ENCODE measurements at places on chromosomes 5 and 9.

DNA sequence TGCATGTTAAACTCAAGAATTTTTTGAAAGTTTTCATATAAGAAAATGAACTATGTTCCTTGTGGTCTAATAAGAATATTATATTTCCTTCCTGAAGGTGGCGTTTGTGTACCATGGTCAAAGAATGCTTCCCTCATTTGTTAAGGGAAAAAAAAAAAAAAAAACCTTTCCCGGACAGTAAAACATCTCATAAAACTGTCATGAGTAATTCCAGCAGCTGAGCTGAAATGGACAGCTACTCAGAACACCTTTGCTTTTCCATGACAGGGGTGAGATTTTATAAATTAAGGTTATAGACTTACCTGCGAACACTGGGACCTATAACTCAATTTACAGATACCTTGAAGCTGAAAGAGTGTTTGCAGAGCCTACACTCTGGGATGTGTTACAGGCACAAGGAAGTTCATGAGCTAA lies 113.2 kb upstream of the RANBP3L start:
- no peak for DNase-seq

DNA sequence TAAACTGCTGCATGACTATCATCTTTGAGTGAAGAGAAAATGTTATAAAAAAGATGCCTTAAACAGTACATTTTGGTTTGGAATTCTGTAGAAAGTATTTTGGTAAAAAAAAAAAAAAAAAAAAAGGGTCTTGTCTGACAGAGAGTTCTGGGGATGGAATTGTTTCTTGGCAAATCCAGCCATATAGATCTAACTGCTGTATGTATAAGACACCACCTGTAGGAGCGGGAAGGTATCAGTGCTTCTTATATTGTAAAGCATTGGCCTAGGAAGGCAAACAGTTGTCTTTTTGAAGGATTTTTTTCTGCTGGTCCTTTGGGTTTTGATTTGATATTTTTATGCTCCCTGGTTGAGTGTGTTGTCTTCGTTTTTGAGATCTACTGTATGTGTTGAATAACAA lies 2.8 kb downstream of the PURA start:
- no peak for DNase-seq

DNA sequence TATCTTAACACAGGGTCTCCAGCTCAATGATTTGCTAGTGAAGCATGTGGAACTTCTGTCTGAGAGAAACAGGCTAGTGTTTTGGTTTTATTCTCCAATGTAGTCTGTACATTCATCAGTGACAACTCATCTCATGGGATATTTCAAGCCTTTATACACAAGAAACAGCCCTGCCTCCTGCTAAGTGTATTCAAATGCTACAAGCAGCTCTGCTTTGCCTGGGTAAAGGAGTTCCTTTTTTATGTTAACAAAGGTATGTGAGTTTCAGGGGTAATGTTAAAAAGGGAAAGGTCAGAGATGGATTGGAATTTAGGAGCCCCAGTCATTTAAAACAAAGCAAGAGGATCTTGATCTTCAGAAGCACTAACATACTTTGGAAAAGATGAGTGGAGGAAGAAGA lies 498.7 kb downstream of the ISL1 start:
- no peak for DNase-seq

DNA sequence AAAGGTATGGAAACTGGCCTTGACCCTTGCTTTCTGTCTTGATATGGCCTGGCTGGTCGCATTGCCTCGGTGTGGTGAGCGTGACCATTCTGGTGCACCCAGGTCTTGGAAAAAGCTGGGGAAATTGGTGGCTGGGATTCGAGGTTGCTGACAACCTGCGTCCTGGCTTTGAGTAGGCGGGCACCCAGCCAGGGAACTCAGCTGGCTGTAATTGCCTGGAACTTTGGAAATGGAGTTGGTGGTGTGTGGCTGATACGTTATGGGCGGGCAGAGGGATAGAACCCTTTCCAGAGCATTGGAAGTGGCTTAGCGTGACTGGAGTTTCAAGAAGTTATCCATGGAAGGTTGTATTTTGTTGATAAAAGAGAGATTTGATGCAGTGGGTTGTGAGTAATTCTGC lies 35.2 kb downstream of the KCNMB1 start:
- DNase-seq = no peak

GRCh38 chr5:180069589-180070247 lies 1.8 kb downstream of the RNF130 start:
- peak; percentile 37 for DNase-seq

DNA sequence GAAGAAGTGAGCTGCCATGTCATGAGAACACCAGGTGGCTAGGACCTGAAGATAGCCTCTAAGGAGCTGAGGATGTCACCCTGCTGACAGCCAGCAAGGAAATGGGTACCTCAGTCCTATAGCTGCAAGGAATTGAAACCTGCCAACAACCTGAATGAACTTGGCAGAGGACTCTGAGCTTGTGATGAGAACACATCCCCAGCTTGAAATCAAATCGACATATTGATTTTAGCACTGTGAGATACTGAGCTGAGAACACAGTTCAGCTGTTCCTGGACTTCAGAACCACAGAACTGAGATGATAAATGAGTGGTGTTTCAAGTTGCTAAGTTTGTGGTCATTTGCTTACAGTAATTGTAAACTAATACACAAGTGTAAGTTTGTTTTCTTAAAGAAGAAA lies 5.5 kb upstream of the RASEF start:
- DNase-seq = no peak

DNA sequence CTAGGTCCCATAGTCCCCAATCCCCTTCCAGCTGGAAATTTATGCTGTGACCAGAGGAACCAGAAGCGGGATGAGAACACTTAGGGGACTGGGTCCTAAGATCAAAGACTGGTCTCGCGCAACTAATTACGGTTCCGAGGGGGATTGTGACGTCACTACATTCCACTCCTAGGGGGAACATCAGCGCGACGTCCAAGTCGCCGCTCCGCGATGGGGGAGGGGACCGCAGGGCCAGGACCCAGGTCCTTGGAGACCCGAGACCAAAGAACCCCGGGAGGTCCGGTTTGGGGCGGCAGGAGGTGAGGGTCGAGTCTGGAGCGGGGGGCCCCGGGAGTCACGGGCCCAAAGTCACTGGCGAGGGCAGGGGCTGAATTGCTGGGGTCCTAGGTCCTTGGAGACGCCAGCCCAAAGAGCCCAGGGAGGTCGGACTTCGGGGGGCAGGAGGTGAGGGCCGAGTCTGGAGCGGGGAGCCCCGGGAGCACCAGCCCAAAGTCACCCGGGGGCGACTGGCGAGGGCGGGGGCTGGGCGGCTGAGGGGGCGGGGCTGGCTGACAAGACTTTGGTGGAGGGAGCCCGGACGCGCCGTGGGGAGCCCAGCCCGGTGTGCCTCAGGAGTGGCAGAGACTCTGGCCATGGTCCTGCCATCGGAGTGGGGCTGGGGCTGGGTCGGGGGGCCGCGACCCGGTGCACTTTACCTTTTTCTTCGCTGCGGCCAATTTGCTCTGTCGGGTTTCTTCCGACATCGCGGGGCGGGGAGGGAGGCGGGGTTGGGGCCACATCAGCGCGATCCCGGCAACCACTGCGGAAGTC lies at the start of gene GOLGA2:
Gene GOLGA2 (minus strand): TSS at position 810 of the 810 bp plus-strand sequence. CDS start 31 bp downstream, at position 779.
- DNase-seq = no peak

GRCh38 chr9:101225271-101225670 lies 159.5 kb downstream of the BAAT start:
- no peak for DNase-seq

DNA sequence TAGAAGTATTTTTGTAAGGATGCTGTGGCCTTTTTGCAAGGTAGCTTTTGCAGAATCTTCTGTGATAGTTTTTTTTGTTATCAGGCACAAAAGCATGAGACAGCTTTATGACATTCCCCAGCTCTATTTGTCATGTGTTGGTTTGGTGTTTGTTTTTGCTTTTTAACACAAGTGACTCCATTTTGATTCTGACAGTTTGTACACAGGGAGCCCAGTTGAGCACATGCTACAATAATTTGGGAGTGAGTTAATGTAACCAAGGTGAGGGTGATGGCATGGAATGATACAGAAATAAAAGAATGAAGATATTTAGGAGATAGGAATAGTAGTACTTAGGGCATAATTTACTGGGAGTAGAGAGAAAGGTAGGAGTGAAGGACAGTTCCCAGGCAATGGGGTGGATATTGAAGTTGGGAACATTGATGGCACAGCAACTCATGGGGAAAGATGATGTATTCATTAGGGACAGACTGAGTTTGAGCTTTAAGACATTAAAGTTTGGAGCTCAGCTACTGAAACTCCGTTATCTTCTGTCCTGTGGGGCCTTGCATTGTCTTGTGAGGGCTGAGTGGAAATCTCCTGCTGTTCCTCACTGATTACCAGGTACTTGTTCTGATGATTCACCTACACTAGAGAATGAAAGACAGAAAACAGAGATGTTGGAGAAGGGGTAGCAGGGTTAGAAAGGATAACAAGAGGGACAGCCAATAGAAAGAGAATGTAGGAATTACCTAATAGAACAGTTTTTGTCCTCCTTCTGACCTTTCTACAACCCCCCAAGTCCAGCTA lies 88.3 kb upstream of the CCDC112 start:
- no peak for DNase-seq

GRCh38 chr5:69493396-69494133 lies 975 bp downstream of the OCLN start:
- no peak for DNase-seq

GRCh38 chr5:34022121-34022705 lies 14.4 kb upstream of the AMACR start:
- DNase-seq = no peak

DNA sequence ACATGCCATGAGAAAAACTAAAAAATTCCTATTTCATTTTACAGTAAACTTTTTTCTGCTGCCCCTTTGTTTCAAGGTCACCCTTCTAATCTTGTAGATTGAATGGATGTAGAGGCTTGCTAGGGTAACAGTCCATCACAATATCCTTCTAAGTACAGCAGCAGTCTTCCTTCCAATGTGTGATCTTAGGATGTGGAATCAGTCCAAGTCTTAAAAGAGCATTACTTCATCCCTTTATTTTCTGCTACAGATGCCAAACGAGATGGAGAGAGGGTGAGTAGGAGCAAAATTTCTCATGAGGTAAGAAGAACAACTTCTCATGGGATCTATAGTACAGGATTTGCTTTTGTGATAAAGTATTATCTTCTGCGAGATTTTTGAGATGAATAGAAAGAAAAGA lies 704 bp upstream of the IL33 start:
- no peak for DNase-seq

DNA sequence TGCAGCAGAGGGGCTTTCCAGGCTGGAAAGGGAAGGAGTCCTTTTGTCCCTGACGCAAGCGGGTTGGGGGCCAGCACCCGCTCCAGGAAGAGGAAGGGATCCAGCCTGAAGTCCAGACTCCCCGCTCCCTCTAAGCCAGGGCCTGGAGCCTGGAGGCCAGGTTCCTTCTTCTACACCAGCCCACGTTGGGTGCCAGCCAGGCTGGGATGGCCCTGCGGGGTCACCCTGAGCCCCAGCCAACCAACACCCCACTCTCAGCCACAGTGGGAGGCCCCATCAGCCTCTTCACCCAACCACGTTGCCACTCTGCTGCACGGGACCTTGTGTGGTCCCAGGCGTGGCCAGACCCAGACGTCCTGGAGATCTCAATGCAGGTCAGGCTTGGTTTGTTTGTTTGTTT lies 970 bp upstream of the FUT7 start:
- no peak for DNase-seq

- DNase-seq = no peak
These were observed 28.8 kb downstream of the LHX2 start for GRCh38 chr9:124040186-124040931.

GRCh38 chr5:91049800-91050199 lies 333.3 kb downstream of the ARRDC3 start:
- no peak for DNase-seq

- DNase-seq = no peak
These were observed 324 bp downstream of the LPCAT1 start for GRCh38 chr5:1523480-1523792.

DNA sequence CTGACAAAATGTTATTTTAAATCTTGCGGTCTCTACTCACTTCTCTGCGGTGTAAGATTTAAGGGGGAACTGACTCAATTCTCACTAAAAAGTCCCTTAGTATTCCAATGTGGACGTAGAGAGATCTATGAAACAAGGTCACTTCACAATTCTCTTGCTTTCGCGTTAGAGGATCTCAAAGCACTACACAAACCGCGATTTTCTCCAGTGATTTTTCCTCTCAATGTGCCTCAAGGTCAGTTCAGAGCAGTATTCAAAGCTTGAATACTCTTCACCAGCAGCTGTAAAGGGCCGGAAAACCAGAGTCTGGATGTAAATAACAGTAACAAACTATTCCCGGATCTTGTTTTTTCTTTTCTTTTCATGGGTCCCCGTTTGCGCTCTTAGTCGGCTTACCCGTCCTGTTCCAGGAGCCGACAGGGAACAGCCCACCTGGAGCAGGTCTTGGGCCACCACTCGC lies 128.2 kb downstream of the TMEM161B start:
- DNase-seq = peak; percentile 67

GRCh38 chr5:8683496-8683895 lies 814.5 kb downstream of the MTRR start:
- DNase-seq = no peak

DNA sequence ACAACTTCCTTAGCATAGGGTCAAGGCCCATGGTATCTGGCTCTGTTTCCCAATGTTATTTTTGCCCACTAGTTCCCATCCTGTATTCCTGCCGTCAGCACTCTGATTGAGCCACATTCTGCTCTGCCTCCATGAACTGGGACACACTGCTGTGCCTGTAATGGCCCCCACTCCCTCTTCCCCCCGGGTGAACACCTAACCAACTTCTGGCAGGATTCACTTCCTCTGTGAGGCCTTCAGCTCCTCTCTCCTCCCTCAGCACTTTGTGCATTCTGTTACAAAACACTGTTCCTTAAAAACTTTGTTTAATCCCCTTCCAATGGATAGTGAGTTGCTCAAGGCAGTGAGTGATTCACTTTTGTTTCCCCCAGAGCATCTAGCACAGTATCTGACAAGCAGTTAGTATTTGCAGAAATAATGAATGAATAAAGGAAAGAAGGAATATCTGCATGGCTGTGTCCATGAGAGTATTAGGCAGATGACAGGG lies 183.6 kb downstream of the EFNA5 start:
- no peak for DNase-seq

DNA sequence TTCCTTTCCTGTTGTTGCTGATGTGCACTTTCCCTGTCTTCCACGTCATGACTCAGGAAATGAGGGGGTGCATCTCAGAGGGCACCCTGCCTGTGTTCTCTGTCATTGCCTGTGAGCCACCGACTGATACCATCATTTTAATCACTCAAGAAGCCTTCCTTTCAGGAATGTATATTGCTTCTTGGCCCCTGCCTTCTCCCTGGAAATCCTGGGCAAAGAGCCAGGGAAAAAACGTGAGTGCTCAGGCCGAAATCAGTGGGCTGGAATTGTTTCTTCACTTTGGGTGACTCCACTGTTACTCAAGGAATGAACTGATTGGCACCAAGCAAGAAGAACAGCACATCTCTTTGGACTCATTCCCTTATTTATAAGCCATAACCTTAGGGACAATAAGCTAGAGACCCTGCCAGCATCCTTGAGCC lies 126.1 kb downstream of the SNX18 start:
- DNase-seq = no peak
